ENCODE measurements at places on chromosomes 7 and 10.

DNA sequence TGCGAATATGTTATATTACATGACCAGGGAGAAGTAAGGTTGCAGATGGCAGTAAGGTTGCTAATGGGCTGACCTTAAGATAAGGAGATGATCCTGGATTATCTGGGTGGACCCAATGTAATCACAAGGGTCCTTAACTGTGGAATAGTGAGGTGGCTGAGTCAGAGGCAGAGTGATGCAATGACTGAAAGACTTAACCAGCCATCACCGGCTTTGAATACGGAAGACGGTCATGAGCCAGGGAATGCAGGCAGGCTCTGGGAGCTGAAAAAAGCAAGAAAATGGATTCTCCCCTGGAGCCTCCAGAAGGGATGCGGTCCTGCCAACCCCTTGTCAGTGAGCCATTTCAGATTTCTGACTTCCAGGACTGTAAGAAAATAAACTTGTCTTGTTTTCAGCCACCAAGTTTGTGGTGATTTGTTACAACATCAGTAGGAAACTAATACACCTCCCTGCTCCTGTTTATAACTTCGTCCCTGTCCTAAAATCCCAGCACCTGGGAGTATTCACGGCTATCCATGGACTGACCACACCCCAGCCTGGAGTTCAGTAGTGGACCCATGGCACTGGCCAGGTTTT lies 4.6 kb upstream of the C10orf95 start:
- peak; percentile 63 for DNase-seq

GRCh38 chr10:78464856-78465267 lies 431.2 kb downstream of the RPS24 start:
- no peak for DNase-seq

- no peak for DNase-seq
These were observed 136.6 kb downstream of the TCERG1L start for GRCh38 chr10:131174651-131175540.

DNA sequence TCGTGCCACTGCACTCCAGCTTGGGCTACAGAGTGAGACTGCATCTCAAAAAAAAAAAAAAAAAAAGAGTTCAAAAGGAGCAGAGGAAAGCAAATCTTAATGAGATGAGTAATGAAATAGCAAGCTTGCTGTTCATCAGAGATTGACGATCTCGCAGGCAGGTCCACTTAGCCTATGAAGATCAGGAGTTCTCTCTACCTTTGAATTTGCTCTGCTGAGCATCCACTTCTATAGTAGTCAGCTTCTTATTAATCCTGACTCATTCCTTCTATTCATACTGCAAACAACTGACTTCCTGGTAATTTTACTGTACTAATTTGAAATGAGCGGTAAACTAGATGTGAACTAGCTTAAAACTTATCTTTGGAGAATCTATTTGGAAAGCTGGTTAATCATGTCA lies 1014.6 kb downstream of the GATA3 start:
- no peak for DNase-seq

GRCh38 chr10:110209454-110209925 lies 2.1 kb downstream of the MXI1 start:
- peak; percentile 86 for DNase-seq

- DNase-seq: peak; percentile 55
These were observed at the start of gene ADAP1 for GRCh38 chr7:954330-955238. TSS of gene ADAP1 (minus strand) at chr7:954680. CDS start at chr7:954477, 203 bp downstream.

DNA sequence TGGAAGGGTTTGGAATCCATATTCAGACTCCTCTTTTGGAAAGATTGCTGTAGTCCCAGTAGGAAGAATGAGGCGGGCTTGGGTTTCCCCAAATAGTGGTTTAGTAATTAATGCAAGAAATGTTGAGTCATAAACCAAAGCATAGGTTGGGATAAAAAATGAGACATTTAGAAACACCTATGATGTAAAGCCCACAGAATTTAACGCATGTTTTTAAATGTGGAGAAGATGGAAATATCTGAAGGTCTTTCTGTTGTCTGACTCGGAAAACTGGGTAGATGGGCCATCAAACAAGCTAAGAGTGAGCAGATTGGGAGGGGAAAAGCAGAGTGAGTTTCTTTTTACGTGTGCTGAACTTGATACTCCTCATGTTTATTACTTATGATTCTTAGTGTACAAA lies 62.2 kb downstream of the LANCL2 start:
- no peak for DNase-seq

- DNase-seq: no peak
These were observed 237.9 kb upstream of the MYO3A start for GRCh38 chr10:25696013-25696708.

GRCh38 chr7:75888464-75889222 lies 9.8 kb downstream of the RHBDD2 start:
- no peak for DNase-seq

DNA sequence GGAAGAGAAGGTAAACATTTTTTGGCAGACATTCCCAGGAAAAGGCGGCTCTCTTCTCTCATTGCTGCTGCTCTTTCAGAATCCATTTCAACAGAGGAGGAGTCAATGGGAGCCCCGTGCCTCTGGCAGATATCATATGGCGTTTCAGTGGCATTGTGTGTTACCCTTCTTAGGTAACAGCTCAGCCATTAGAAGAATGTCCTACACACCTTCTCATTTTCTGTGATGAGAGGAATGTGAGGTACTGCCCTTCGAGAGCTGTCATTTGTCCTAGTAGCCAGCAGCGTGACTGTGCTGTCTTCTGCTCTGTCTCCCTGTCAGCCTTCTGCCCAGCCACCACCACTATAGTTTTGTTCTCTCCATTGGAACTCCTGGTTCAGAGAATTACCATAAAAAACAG lies 102.4 kb downstream of the EGFR start:
- no peak for DNase-seq

- no peak for DNase-seq
These were observed 40.6 kb upstream of the SLIT1 start for GRCh38 chr10:97226398-97226797.

- no peak for DNase-seq
These were observed 298.2 kb downstream of the FRMD4A start for GRCh38 chr10:14032406-14032998.

GRCh38 chr7:157586426-157586955 lies 249.7 kb downstream of the DNAJB6 start:
- no peak for DNase-seq

DNA sequence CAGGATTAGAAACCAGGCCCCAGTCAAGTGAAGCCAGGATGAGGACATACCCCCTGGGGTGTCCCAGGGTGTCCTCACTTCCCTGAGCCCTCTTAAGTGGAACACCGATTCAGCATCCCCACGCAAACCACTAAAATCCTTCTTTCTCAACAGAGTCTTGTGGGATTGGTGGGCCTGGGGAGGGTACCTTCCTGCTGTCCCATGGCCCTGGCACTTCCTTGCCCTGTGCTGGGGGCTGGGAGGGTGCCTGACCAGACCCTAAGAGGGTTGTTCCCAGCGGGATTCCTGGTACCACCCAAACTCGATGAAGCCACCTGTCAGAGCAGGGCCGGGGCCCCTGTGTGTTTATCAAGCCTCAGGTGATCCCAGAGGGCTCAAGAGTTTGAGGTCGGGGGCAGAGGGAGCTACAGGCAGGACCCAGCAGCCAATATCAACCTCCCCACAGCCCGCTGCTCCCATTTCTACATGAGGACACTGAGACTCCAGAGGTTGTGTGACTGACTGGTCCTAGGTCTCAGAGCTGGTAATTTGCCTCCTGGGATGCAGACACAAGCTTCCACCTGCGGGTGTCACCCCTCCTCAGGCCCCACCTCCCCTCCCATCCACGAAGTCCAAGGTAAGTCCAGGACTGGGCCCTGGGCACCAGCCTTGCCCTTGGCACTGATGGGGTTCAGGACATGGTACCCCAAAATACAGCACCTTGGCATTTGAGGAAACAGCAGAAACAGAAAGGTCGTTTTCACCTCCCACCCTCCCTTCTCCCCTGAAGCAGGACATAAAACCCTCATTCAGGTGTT lies 31.4 kb downstream of the OAT start:
- DNase-seq: no peak

DNA sequence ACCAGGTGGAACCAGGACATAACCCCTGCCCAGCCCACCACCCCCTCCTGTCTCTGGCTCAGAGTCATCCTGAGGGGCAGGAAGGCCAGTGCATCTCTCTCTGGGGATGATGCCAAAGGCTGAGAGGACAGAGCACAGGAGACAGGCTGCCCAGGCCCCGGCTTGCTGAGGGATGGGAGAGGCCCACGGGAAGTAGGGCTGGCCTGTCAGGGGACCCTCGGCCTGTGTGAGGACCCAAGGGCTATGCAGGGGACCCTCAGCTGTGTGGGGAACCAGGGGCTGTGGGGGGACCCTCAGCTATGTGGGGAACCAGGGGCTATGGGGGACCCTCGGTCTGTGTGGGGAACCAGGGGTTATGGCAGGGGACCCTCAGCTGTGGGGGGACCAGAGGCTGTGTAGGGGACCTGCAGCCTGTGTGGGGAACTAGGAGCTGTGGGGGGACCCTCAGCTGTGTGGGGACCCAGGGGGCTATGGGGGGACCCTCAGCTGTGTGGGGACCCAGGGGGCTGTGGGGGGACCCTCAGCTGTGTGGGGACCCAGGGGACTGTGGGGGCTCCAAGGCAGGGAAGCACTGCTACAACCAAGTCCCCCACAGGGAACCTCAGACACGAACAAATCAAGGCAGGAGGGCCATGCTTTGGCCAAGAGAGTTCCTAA lies 27.7 kb downstream of the EBF3 start:
- no peak for DNase-seq

- DNase-seq: peak; percentile 52
These were observed 38.1 kb downstream of the PRPS1L1 start for GRCh38 chr7:17989546-17989945.

DNA sequence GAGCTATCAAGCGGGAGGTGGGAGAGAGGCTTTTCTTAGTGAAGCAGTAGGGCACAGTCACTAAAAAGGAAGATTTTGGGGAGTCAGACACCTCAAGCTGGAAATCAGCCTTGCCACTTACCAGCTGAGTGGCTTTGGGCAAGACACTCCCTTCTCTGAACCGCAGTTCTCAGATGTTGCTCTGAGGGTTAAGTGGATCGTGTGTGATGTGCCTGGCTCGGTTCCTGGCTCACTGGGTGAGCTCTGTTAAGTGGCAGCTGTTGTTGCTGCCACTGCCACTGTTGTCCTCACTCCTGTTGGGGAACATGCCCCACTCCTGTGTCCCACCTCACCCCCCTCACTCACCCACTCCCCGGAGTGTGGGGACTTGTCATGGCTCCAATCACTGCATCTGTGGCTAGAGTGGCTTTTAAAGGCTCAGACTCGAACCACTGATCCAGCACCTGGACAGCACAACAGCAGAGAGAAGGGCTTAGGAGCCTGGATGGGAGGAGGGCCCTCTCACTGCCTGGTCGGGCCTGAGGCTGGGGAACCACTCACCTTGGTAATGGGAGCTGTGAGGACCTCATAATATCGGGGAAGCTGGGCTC lies 20.0 kb downstream of the PYROXD2 start:
- no peak for DNase-seq

GRCh38 chr7:134778941-134779740 lies at the start of gene CALD1:
TSS of gene CALD1 (plus strand) at chr7:134779634. CDS start at chr7:134867734, 88,100 bp downstream.
- DNase-seq: peak; percentile 98

DNA sequence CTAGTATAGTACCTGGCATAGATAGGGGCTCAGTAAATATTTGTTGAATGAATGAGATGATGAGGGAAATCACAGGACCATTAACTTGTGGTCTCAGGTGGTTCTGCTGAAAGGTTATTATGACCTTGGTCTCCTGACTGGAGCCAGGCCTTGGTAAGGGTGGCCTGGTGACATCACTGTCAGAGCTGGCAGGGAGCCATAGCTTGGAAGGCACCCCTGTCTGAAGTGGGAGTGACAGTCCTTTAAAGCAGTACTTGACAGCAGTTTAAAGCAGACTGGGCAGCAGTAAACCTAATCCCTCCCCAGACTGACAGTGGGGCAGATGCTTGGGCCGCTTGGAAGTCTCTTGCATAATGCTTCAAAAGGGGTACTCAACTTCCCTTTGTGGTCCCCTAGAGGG lies 13.4 kb downstream of the DPCD start:
- no peak for DNase-seq

DNA sequence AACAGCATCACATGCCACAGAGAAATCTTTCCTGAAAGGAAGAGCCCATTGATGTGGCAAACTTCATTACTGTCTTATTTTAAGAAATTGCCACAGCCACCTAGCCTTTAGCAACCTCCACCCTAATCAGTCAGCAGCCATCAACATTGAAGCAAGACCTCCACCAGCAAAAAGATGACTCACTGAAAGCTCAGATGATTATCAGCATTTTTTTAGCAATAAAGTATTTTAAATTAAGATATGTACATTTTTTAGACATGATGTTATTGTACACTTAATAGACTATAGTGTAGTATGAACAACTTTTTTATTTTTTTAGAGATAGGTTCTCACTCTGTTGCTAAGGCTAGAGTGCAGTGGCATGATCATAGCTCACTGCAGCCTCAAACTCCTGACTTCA lies 14.8 kb downstream of the STEAP1B start:
- DNase-seq: no peak

GRCh38 chr10:122864194-122864592 lies 15.2 kb downstream of the FAM24B start:
- no peak for DNase-seq

- peak; percentile 2 for DNase-seq
These were observed 57.1 kb downstream of the PLPP4 start for GRCh38 chr10:120514035-120514620.

All from foreskin fibroblast (primary cell).